Head of caudate nucleus (tissue), 42 donors: ENCODE measurements at places on chromosomes 5 and 9.

DNA sequence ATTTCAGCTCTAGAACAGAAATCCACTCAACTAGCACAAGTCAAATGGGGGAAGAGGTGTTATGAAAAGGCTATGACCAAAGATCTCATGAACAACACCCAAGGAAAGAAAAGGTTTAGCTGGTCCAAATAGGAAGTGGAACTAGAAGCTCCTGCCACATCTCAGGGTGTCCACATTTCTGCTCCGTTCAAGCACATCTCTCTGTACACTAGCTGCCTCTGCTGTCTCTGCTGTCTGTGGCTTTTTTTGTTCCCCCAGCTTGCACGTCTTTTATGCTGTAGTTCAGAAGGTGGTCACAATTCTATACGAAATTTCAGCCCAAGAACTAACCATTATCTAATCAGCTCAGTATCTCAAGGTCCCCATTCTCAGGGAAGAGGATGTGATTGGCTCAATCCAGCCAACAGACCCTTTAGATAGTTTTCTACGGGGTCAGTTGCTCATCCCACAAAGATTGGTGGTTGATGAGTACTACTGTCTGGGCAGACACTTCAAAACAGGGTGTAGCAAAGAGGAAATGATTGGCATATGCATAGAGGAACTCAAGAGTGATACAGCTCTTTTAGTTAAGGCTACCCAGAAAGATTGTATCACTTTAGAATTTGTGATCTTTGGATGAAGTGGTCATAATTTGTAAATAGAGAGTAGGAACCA lies 44.0 kb downstream of the FANCC start:
- DNase-seq, result no peak

GRCh38 chr9:26744191-26744965 lies 148.2 kb downstream of the CAAP1 start:
- no peak for DNase-seq

DNA sequence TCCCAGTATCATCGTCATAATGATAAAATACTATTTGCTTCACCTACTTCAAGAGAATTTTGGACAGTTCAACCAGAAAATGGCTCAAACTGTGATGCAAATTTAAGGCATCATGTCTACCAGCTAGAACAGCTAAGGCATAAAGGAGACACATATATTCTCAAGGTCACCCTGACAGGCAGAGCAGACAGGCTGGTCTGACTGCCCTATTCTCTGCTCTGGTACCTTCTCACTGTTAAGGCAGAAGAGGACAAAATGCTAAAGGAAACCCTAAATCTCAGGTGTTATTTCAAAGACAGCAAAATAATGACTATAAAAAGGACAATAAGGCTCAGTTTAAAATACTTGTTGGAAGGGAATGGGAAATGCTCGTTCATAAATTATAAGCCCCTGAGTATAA lies 87.2 kb downstream of the MRPS27 start:
- DNase-seq, result no peak

- no peak for DNase-seq
Measured at GRCh38 chr5:2187687-2188086, 305.0 kb upstream of the IRX4 start.

GRCh38 chr9:120259100-120259499 lies 320.9 kb downstream of the CDK5RAP2 start:
- DNase-seq, result no peak

GRCh38 chr9:107636571-107637381 lies 147.2 kb upstream of the KLF4 start:
- no peak for DNase-seq

GRCh38 chr9:90556897-90557675 lies 85.5 kb downstream of the DIRAS2 start:
- DNase-seq, result no peak

GRCh38 chr5:2901511-2901910 lies 150.0 kb upstream of the IRX2 start:
- no peak for DNase-seq

DNA sequence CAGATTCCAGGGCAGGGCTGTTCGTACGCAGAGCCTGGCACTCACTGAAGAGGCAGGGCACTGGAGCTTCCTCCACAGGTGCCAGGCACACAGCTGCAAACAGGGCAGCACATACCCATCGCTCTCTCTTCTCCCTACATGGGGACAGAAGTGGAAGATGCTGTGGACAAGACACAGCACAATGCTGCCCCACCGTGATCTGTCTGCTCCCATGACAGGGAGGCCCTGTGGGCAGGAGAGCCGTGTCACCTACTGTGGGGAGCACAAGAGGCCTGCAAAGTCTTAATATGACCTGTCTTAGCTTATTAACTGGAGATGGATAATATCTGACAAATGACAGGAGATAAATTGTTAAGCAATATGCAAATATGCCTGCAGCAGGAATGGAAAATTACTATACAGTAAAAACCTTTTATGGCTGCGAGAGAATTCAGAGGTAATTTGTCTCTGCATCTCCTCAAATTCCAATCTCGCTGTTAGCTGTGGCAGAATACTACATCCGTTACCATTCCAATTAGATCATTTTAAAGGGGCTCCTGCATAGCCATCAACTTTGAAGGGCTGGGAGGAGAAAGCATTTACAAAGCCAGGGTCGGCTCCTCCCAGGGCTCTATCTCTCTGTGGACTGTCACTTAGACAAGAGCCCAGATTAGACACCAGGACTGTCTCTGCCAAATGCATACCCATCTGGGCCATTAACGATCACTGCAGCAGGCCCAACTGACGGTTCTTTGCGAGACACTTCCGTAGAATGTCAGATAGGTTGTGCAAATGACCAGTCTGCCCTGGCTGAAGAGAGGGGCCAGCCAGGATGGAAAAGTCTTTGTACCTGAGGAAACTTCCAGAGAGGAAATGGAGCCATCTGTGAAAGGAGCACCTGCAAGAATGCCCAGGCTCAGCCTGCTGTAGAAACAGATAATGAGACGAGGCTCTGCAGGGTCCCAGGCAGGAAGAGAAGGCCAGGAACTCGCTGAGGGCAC lies 90.7 kb upstream of the FSTL4 start:
- DNase-seq, result no peak

GRCh38 chr5:129361441-129362025 lies 98.6 kb upstream of the ADAMTS19 start:
- DNase-seq, result no peak

- DNase-seq, result no peak
Measured at GRCh38 chr5:108615216-108615615, 132.5 kb upstream of the FER start.
